ENCODE measurements at places on chromosomes 5 and 9. TPM values are rescaled to one million over a fixed set of nuclear protein-coding genes. Genes with fewer than 3 reads are reported as not detected.

Gene SERF1A
- 11.5 TPM for total RNA-seq

GRCh38 chr5:68253624-68254585, 38.3 kb downstream of the PIK3R1 start:
- DNase-seq, result no peak

DNA sequence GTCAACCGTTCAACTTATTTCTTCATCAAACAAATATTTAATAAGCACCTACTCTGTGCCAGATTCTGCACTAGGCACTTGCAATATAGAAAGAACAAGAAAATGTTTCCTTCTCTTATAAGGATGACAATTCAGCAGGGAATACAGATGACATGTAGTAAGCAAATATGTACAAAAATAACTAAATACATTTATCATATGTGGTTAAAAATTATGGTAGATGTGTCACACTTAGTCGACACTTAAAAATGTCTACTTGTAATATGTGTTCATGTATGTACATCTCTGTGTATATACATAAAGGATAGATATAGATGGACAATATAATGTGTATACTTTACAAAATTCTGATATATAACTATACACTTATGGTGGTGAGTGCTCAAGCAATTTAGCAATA, 417.0 kb upstream of the MEF2C start:
- no peak for DNase-seq

DNA sequence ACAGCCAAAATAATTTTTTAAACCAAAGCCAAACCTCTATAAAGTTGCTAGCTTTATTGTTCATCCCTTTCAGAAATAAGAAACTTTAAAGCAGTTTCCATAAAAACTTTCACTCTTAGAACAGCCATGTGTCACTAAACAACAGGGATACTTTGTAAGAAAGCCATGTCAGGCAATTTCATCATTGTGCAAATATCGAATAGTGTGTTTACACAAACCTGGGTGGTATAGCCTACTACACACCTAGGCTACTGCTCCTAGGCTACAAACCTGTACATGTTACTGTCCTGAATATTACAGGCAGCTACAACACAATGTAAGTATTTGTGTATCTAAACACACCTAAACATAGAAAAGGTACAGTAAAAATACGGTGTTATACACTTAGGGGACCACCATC, 59.9 kb downstream of the TLE1 start:
- no peak for DNase-seq

Gene PCDHGB3
- 0.13 TPM for total RNA-seq

- DNase-seq, result no peak
Measured at GRCh38 chr5:149727336-149728035, 2.6 kb upstream of the PPARGC1B start.
